ENCODE measurements at places on chromosomes 12 and 14. TPM values are rescaled to one million over a fixed set of nuclear protein-coding genes. Genes with fewer than 3 reads are reported as not detected.

CDH24 gene
- total RNA-seq, result 8.7 TPM

PMEL gene
- total RNA-seq, result 22.2 TPM

DNA sequence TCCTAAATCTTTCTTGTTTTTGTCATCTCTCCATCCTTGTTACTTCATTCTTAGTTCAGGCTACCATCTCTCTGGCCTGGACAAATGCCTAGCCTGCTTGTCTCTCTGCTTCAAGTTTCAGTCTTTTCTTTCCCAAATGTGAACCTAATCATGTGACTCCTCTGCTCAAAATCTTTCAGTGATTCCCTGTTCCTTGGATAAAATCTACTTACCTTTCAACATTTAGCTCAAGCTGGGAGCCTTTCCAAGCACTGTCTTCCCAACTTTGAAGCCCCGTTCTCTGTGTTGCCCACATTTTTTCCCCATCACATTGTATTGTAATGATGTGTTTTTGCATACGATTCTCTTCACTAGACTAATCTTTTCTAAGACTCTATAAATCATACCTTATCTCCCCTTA is 24.7 kb downstream of the SLC7A8 start:
- no peak for DNase-seq

DNA sequence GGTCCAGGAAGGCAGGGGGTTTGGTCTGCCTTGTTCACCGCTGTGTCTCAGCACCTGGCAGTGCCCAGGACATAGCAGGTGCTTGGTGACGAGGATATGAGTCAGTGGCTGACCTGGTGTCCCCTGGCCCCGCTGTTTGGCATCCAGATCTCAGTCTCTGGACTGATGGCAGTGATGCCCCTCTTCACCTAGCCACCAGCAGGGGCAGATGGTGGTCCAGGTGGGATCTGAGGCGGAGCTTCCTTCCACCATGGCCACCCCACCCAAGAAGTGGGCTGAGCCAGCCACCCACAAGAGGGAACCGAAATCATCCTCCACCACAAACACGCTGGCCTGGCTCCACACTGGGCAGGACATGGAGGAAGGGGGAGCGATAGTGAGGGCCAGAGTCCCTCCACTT is 16.1 kb upstream of the SH2B3 start:
- no peak for DNase-seq

GRCh38 chr14:78725086-78725485 is 554.9 kb downstream of the NRXN3 start:
- DNase-seq, result no peak

Measured in G401 (cell line).